ENCODE measurements at places on chromosomes 3 and 15.

DNA sequence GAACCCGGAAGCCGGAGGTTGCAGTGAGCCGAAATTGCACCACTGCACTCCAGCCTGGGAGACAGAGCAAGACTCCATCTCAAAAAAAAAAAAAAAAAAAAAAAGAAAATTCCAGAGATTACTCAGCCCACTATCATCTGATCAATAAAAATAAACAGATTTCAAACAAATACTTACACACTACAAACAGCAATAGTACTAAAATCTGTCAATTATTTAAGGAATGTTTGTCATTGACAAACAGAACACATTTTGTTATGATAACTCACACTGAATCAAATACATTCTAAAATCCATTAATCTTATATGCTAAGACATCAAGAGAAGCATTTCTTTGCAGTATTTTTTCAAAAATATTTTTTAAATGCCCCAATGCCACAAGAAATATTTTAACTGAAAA, 7.6 kb downstream of the MYO9A start:
- DNase-seq, result no peak

DNA sequence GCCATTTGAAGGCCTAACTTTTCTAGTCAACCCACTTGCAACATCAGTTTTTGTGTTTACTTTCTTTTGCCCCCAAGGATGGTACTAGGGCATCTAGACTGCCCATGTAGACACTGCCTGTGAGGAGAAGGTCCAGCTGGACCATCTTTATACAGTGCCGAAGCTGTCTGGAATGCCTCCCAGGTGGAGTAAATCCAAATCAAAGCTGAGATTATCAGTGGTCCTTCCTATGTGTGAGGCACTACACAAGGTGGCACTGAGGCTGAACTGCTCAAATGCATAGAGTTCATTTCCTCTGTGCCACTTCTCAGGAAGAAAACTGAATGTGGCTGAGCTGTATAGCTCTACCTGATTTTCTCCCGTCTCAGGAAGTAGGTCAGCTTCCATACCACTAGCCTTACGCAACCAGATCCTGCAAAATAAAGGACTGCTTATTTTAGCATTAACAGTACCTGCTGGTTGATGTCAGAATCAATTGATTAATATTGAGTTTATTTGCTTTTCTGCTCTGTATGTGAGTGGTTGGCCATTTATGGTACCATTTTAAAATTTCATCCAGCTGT, 106.1 kb downstream of the GHSR start:
- no peak for DNase-seq

DNA sequence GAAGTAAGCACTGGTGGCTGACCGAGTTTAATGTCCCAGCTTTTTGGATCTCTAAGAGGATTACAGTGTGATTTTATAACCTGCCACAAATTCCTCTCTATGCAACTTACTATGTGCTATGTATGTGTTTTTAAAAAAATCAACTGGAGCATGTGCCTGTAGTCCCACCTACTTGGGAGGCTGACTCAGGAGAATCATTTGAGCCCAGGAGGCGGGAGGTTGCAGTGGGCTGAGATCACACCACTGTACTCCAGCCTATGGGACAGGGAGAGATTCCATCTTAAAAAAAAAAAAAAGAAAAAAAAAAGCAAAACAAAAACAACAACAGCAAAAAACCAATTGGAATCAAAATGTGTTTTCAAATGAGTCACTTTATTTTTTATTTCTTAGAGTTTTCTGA, 29.6 kb downstream of the DUT start:
- no peak for DNase-seq

GRCh38 chr15:83207009-83207659, 489 bp downstream of the HDGFL3 start:
- no peak for DNase-seq

- DNase-seq, result peak; percentile 35
Measured at GRCh38 chr3:182212479-182213076, 500.9 kb downstream of the SOX2 start.

- no peak for DNase-seq
Measured at GRCh38 chr3:186464424-186465093, 79.6 kb downstream of the CRYGS start.

- DNase-seq, result no peak
Measured at GRCh38 chr15:76954744-76955143, 23.2 kb downstream of the RCN2 start.

- no peak for DNase-seq
Measured at GRCh38 chr3:30269751-30270445, 336.5 kb upstream of the TGFBR2 start.

GRCh38 chr3:4645468-4645867, 152.3 kb downstream of the ITPR1 start:
- DNase-seq, result no peak

DNA sequence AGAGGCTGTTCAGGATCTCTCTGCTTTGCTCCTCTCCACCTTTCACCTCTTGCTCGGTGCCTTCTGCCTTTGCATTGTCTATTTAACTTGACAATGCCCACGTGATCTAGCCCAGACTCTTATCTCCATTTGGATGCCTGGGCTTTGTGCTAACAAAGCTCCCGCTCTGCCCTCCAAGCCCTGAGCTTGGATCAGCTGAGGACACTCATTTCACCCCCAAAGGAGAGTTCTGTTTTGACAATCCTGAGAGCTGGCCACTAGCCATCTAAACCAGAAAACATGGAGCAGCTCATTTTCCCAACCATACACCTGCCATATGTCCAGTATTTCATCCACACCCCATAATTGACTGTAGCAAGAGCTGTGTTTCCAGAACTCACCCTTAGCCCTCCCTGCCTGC, 12.8 kb downstream of the GPR176 start:
- DNase-seq, result no peak

DNA sequence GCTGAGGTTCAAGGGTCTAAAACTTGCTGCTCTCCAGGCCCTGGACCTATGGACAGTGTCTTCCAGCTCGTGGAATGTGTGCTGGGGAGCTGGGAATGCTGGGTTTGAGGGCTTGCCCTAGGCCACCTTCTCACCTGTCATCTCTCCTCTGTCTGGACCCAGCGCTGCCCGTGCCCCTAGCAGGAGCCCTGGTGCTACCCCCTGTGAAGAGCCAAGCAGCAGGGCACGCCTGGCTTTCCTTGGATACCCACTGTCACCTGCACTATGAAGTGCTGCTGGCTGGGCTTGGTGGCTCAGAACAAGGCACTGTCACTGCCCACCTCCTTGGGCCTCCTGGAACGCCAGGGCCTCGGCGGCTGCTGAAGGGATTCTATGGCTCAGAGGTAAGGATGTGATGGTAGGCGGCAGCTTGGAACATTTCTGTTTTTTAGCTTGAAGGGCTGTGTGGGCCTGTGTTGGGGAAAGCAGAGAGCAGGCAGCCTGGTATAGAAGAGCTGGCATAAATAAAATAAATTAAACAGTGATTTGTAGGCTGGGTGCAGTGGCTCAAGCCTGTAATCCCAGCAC, 5.1 kb downstream of the CHRD start:
- no peak for DNase-seq

DNA sequence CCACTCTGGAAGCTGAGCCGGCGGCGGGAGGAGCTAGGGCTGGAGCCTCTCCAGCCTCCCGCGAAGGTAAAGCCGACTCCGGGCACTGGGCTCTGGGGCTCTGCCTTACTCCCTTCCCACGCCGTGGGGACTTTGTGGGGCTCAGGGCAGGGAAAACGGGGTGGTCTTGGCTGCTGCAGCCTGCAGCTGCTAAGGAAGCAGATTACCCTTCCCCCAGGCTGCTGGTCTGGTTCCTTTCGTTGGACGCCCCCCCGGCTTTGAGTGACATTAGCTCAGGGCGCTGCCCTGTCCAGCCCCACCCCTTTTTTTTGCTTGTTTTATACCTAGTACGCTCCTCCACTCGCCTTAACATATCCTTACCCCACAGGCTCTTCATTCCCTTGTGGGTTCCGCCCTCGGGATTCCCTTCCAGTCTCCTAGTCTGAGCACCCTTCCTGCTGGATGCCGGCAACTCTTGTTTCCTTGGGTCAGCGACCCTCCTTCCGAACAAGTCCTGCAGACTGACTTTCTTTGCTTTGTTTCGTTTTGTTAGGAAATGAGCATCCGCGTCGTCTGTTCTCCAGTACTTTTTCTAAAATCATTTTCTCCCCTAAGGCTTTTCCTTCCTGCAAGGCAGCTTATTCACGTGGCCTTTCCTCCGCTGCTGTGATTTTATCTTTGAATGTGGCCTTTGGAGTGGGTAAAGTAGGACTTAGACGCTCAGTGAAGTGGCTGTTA, 551 bp downstream of the DNAJC13 start:
- DNase-seq, result no peak

DNA sequence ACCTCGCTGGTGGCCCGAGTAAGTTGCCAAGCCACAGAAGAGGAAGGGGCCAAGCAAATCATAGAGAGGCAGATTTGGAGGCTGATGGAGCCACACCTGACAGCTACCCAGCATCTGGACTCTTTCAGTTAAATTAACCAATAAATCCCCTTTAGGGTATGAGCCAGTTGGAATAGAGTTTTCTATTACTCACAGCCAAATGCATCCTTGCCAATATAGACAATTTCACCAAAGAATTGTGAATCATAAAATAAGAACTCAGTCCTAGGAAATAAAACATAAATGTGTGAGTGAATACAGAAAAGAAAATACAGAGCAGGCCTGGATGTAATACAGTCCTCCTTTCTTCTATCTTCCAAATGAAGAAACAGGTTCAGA, 161.6 kb upstream of the ANKRD28 start:
- no peak for DNase-seq

GRCh38 chr3:101702726-101703125, 16.2 kb upstream of the RPL24 start:
- no peak for DNase-seq

- no peak for DNase-seq
Measured at GRCh38 chr3:105538483-105538882, 171.8 kb downstream of the ALCAM start.

- DNase-seq, result no peak
Measured at GRCh38 chr15:83881156-83881555, 227.2 kb downstream of the ADAMTSL3 start.

- DNase-seq, result no peak
Measured at GRCh38 chr3:37465174-37465573, 290.8 kb upstream of the LRRFIP2 start.

- no peak for DNase-seq
Measured at GRCh38 chr15:68632101-68632500, 53.3 kb downstream of the CORO2B start.

GRCh38 chr3:39284457-39284881, 4.6 kb upstream of the CX3CR1 start:
- no peak for DNase-seq

GRCh38 chr3:124161448-124161847, 169.5 kb upstream of the ROPN1 start:
- no peak for DNase-seq

GRCh38 chr3:11819146-11819689, 27.5 kb downstream of the TAMM41 start:
- DNase-seq, result no peak

- DNase-seq, result no peak
Measured at GRCh38 chr3:196142202-196142956, 60.5 kb upstream of the TFRC start.

GRCh38 chr3:159127021-159127392, 325.2 kb downstream of the MFSD1 start:
- no peak for DNase-seq

DNA sequence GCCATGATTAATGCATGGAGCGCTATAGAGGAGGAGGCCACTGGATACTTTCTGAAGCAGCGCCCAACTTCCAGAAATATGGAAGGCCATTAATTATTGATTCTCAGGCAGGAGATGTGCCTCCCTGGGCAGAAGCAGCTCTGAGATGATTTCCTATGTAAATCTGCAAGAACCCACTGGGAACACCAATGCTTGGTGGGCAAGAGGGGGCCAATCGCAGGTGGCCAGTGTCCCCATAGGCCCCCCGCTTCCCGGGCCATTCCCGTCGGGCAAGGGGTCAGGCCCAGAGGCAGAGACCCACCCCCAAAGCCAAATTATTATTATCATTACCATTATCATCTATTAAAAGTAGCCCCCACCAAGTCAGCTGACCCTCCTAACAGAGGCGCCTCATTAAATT, 288.0 kb upstream of the TLE3 start:
- DNase-seq, result no peak

GRCh38 chr3:62615258-62615849, 242.0 kb upstream of the FEZF2 start:
- DNase-seq, result no peak

- no peak for DNase-seq
Measured at GRCh38 chr3:78112291-78113010, 1072.6 kb downstream of the ROBO2 start.

Measured in NCI-H1048 (cell line).